ENCODE measurements at places on chromosomes 6 and 20. TPM values are rescaled to one million over a fixed set of nuclear protein-coding genes. Genes with fewer than 3 reads are reported as not detected.

DNA sequence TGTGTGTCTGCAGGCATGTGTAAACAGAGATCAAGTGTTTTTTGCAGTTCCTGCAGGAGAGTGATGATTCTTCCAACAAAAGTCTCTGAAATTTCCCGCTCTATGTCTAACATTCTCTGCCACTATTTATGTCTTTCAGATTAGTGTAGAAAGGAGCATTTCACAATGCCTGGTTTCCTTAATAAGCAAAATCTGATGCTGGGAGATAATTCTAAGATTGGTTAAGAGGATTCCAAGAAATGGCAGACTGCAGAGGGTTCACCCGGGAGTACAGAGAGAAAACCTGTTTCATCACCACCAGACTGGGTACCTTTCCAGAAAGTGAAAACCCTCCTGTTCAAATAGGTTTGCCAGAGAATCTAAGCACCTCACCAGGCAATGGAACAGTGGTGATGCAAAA lies 62.7 kb downstream of the FOXC1 start:
- DNase-seq = no peak

DNA sequence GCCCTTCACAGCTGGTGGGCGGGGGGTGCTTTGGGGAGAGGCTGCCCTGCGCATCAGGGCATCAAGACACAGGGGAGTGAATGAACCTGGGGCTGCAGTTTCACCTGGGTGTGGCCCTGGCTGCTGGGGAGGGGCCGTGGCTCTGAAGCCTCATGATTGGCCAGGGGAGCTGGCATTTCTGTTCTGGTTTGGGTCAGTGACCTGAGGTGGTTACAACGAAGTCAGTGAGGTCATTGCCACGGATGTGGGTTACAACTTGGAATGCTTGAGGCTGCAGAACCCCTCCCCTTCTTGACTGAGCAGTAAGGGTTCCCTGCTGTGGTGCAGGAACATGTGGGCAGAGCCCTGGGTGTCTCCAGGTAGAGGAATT lies 3.0 kb downstream of the TCEA2 start:
- no peak for DNase-seq

- DNase-seq = no peak
These were observed 17.5 kb downstream of the ACSS1 start for GRCh38 chr20:25040438-25040831.

DNA sequence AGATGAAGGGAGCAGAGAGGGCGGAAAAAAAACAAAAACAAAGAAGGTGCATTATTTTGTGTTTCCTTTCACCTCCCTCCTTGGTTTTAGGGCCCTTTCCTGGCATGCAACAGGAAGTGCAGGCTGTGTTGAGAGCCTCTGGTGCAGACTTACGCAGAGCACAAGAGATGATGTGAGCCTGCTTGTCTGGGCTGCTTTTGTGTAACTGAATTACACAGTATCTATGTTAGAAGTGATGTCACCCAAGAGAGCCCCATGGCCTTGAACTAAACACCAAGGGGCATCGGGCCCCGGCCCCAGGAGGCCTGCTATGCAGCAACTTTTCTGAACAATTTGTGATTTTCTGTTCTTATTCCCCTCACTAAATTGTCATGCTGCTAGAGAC lies 25.5 kb downstream of the GNAS start:
- DNase-seq = no peak

Gene SMAP1
- total RNA-seq = 36.5 TPM

DNA sequence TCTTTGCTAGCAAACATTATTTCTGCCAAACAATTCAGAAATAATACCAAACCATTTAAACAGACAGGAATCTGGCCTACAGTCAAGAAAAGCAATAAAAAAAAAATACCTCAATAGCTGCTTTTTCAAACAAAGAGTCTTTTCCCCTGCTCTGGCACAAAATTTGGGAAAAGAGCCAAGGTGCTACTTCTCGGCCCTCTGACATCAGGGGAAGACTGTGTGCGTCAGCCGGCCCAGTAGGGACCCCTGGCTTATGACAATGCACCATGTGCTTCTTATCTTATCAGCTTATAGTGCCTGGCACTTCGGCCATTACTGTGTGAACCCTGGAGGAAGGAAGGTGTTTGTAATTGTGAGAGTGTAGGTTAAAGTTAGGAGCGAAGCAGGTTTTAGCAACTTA lies 89.4 kb downstream of the PDE10A start:
- peak; percentile 5 for DNase-seq

Gene PRIM2
- 52.8 TPM for total RNA-seq

GRCh38 chr6:3739311-3739897 lies 12.1 kb downstream of the PXDC1 start:
- DNase-seq = no peak

DNA sequence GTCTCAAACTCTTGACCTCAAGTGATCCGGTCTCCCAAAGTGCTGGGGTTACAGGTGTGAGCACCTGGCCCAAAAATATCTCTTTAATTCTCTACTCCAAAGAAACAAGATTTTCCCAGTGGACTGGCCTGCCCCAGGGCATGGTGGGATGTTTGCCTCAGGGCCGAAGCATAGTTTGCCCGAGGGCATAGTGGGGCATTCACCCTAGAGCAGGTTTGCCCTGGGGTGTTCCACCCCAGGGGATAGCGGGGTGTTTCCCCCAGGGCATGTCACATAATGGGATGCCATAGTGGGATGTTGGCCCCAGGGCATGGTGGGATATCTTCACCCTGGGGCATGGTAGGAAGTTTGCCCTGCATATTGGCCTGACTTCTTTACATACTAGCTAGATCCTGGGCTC lies 97.2 kb downstream of the VEGFA start:
- DNase-seq = no peak

GRCh38 chr6:129606664-129607063 lies 103.3 kb downstream of the ARHGAP18 start:
- DNase-seq = no peak

DNA sequence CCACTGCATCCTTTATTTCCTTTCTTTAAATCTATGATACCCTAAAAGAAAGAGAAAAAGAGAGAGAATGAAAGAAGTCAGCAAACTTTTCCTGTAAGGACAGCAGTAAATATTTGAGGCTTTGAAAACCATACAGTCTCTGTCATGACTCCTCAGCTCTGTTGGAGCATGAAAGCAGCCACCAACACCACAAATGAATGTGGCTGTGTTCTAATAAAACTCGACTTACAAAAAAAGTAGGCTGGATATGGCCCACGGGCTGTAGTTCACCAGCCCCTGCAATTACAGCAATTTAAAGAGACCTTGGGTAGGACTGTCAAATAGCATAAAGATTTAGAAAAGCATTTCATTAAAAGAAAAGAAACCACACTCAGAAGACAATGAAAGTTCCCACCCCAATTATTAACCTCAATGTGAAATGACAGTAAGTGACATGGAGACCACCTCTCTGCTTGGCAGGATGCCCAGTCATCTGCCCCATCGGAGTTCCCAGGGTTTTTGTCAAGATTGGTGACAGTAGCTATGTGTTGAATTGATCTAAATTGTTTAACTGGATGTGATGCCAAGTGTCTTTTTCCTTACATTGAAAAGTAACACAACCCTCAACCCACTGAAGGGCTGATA lies 50.9 kb downstream of the TNFRSF21 start:
- DNase-seq = no peak

DNA sequence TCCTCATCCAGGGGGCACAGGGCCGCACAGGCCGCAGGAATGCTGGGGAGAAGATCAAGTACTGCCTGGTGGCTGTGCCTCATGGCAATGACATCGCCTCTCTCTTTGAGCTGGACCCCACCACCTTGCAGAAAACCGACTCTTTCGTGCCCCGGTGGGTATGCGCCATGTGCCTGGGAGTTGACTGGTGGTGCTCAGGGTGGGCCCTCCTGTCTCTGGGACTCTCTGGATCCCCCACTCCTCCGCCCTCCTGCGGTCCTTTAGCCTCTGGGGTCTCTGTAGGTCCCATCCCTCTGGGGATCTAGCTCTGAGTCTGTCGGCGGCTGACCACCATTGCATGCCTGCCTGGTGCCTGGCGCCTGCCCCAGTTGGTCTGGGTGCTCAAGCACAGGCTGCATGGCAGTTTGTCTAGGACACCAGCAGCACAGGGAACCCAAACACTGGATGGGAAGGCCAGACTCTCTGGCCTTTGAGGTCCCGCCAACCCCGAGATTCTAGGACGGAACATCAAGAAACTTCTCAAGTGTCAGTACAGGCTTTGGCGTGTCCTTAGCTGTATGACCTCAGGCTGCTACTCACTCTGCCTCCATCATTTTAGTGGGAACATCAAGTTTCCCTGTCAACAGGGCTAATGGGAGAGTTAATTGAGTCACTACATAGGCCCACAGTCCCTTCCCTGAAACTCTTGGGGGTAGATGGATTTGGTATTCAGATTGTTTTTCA lies 42.8 kb downstream of the ITPR3 start:
- DNase-seq = no peak

Gene DEFB132
- not detected for total RNA-seq

Gene MCCD1
- not detected for total RNA-seq

Gene KIAA1755
- 0.22 TPM for total RNA-seq

DNA sequence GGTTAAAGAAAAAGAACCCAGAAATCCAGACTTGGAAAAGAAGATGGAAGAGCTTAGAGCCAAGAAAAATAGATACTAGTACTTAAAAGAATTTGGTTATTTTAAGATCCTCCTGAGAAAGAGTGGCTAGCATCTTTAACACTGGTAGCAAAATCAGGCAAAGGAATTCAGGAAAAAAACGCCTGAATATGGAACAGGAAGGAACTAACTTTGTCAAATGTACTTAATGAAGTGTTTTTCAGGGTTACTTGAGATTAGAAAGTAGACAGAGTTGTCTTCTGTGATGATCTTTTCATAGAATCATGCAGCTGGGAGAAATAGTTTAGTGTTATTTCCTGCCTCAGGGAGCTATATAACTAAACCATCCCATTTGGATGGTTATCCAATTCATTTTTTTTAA lies 50.8 kb upstream of the SASH1 start:
- DNase-seq = no peak

DNA sequence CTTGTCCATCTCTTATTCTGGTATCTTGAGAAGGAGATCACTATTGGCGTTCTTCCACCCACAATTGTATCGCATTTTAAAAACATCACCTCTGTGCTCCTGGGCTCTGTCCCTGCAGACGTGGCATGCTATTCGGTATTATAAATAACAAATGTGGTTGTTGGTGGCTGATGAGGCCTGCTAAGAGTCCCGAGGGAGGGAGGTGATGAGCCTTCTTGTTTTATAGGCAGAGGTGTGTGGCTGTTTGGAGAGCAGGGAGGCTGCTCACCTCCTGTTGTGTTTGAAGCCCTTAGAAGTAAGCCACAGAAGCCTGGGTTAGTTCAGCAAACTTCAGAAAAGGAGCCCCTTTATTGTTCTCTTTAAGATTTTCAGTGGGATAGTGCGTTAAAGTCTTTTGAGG lies 15.6 kb downstream of the MANBAL start:
- DNase-seq = no peak

- no peak for DNase-seq
These were observed 2.5 kb downstream of the NPBWR2 start for GRCh38 chr20:64104667-64105451.

Gene TDP2
- 49.9 TPM for total RNA-seq

All from neural progenitor cell (in vitro differentiated cells).